ENCODE measurements at places on chromosomes 3 and 15.

DNA sequence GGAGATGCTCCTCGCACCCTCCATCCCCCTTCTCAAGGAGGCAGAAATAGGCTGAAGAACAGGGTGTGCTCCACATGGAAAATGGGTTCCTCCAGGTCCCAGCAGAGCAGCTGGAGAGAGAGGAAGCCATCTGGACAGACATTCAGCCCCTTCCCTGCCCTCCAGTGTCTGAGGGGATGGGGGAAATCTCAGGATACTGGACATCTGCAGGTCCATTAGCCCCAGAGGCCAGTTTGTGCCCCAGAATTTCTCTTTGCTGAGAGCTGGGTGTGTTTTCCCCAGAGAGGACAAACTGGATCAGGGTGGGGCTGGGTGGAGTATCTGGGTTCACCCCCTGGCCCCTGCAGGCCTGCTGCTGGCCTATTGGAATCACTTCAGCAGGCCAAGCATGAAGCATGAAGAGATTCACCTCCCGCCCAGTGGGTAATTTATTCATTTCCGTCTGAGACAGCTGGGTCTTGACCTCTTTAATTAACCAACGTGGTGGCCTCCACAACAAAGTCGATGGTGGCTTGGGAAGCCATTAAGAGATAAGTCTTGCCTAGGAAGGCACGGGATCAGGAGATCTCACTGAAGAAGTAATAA lies 4.6 kb downstream of the FAM3D start:
- no peak for DNase-seq

GRCh38 chr3:34956511-34956910 lies 682.8 kb upstream of the ARPP21 start:
- no peak for DNase-seq

GRCh38 chr3:24526640-24527212 lies 32.1 kb upstream of the THRB start:
- no peak for DNase-seq

DNA sequence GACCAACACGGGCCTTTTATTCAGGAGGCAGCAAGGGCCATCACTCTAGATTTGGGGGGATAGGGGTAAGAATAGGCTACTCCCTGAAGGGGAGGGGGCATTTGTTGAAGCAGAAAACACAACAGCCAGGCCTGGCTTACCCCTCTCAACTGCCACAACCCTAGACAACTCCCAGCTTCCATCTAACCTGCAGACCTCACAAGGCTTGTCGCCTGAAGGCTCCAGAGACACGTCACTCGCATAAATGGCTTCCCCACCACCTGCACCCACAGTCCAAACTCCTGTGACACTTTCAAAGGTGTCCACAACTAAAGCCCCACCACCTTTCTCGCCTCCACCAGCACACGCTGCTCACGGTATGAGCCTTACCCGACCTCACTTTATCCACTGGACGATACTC lies 14.9 kb downstream of the POLG start:
- no peak for DNase-seq

DNA sequence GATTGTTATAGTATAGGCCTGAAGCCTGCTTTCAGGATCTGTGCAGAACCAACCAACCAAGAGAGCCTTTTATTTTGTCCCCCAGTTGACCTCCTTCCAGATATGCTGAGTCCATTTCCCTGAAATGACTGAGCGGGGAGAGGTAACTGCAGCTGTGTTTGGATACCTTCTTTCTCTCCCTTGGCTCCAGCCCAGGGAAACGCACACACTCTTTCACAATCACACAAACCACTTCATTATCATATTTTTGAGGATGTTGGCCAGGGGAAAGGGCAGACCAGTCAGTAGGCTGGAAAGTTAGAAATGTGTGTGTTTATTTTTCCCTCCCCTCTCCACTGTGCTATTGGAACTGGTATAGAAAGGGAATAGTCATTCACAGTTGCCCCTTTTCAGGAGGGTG lies 417.7 kb upstream of the TBL1XR1 start:
- no peak for DNase-seq

GRCh38 chr3:171429635-171430034 lies 30.6 kb downstream of the TNIK start:
- no peak for DNase-seq

GRCh38 chr3:99114565-99115291 lies 213.2 kb upstream of the DCBLD2 start:
- no peak for DNase-seq

DNA sequence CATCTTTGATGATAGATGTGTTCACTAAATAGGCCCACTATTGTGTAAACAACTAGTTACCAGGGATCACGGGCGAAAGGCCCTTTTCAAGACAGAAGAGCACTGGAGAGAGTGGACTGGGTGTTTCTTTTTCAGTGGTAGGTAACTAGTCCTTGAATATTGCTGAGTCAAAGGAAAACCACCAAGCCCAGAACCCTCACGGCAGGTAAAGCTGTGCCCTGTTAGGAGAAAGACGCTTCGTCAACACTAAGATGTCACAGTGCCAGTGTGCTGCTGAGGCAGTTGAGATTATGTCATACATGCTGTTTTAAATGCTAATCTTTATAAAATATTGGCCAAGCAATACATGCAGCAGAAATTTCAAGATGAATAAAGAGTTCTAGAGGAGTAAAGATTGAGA lies 578.6 kb downstream of the PYDC2 start:
- no peak for DNase-seq

DNA sequence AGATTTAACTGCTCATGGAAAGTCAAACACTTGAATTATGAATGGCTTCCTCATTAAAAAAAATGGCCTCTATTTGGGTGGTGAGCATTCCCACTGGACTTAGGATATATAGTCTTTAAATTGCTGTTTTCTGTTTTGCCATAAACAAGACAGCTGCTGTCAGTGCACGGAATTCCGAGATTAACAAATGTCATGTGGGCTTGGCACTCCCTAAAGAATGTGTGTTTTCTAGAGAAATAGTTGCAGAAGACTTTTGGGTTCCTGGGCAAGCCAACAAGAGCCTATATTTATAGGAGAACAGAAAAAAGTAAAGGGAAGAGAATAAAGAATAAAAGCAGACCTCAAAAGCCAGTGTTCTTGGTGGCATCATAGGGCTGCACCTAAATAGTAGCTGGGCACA lies 13.6 kb upstream of the TFG start:
- no peak for DNase-seq

DNA sequence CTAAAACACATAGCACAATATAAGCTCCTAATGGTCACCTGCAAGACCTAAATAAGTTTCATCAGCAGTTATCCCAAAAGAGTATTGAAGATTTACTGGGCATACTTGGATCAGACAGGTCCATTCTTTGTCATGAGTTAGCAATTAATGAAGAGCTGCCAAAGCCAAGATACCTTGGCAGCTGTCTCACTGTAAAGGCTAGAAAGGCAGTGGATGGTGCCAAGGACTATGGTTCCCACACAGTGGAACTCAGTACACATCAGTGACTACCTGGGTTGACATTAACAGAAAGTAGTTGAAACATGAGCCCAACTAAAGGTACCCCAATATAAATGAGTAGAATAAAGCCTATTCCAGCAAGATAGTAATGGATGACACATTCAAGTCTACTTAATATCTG lies 41.1 kb upstream of the TMCO5A start:
- DNase-seq, result no peak

DNA sequence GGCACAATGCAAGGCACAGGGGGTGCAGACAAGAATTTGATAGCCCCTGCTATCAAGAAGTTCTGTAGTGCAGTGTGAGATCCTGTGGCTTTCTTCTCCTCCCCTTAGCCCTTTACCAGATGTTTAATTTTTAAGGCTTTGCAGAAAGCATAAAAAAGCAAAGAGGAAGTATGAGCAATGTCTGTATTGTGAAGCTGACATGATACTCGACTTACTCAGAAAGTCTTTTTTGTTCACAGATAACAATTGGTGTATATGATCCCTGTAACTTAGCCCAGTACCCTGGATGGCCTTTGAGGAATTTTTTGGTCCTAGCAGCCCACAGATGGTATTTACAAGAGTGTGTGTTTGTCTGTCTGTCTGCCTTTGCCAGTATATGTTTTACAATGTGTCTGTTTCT lies 58.9 kb downstream of the ATG7 start:
- DNase-seq, result no peak

- no peak for DNase-seq
Observed at GRCh38 chr3:173268781-173269180, 127.7 kb upstream of the SPATA16 start.

GRCh38 chr3:41364736-41365135 lies 165.4 kb downstream of the CTNNB1 start:
- DNase-seq, result no peak

DNA sequence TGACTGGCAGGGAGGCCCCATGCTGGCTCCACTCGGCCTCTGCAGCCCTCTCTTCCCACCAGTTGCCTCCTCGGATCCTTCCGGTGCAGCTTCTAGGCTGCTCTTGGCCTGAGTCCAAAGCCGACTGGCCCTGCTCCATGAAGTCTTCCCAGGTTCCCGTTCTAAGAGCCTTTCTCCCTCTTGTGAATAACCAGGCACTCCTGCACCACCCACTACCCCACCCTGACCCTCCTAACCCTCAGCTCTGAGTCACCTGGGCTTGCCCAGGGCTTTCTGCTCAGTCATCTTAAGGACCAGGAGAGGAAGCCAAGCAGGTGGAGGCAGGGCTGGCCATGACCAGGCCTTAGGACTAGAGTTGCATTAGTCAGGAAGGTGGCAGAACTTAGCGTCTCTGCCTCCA lies 28.1 kb upstream of the CNBP start:
- no peak for DNase-seq

DNA sequence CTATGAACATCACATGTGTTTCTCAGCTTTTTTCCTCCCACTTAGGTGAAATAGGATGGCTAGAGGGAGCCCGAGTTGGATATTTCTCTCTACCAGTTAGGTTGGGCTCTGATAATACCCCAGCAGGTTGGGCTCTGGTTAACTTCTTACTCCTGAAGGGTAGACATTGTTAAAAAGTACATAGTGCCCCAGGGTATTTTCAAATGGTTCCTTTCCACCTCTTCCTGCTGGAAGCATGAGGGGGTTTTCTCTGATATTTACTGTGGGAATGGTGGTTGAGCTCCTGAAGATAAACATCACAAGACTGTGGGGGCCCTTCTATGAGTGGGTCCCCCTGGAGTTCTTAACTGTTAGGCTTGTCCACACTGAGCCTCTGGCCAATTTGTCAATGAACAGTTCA lies 36.1 kb upstream of the SPESP1 start:
- DNase-seq, result no peak

- no peak for DNase-seq
Observed at GRCh38 chr3:130342821-130343661, 2.4 kb upstream of the COL6A5 start.

GRCh38 chr3:152346058-152346457 lies 77.3 kb downstream of the MBNL1 start:
- DNase-seq, result no peak

DNA sequence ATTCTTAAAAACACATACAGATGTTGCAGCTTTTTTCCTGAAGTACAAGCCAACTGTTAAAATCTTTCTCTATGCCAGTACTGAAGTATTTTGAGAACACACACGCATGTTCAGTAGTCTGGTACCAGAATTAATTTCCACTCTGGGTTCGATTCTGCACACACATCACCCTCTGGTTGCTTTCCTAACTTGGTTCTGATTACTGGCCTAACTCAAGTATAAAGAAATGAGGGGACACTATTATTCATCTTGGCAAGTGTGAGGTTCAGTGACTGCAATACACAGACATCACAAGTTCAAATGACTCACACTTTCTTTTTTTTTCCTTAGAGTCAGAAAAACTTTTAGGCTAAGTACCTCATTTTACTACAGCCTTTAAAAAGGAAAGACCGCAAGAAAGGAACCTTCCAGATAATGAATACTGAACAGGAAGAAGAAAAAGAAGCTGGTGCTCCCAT lies 37.4 kb upstream of the LDHAL6B start:
- DNase-seq, result no peak

GRCh38 chr15:58362262-58362922 lies 69.4 kb upstream of the LIPC start:
- DNase-seq, result no peak

GRCh38 chr3:33105341-33105948 lies 8.4 kb upstream of the CRTAP start:
- no peak for DNase-seq

DNA sequence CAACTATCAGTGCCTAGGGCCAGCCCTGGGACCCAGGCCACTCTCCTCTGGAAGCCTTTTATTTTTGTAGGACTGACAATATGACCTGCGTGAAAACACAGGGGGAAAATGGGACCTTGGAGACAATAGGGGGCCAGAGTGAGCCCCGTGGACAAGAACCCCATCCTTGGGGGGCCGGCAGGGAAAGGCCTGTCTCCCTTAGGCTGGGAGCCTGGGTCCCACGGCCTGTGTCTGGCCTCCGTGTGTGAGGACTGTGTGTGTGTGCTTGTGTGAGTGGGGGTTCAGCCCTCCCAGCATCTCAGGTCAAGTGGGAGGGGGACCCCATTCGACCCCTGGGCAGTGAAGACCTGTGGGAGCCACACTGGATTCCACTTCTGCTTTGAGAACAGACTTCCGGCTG lies 53.3 kb downstream of the EXOG start:
- DNase-seq, result no peak

- no peak for DNase-seq
Observed at GRCh38 chr3:138257986-138258385, 70.9 kb downstream of the ARMC8 start.

DNA sequence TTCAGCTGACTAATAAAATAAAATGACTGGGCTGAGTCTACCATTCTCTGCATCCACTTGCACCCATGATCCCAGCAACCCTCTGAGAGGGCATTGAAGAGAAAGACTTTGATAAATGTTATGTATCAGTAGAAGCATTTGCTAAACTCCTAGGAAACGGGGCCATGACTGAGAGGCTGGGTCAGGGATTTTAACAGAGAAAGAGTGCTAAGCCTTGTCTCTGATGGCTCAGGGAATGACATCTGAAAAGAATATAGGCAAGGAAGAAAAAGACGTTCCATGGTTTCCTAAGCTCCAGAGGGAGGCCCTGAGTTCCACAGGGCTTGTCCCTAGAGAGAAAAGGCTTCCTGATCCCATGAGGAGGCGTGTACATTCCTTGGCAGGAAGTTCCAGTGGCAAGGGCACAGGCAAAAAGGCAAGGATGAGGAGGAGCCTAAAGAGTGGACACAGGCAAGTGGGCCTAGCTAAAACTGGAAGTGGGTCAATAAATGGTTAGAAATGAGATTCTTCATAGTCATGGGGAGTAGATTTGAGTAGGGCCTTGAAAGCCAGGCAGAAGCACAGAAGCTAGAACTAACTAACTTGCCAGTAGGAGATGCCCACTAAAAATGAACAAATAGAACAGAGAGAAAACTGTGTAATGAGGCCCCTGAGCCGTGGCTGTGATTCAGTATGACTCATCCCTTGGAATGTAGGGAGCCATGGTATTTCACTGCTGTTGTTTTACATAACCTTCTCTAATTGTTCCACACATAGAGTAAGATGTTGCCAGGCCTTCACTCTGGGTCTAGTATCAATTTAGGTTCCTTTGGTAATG lies 44.9 kb upstream of the MANF start:
- no peak for DNase-seq

DNA sequence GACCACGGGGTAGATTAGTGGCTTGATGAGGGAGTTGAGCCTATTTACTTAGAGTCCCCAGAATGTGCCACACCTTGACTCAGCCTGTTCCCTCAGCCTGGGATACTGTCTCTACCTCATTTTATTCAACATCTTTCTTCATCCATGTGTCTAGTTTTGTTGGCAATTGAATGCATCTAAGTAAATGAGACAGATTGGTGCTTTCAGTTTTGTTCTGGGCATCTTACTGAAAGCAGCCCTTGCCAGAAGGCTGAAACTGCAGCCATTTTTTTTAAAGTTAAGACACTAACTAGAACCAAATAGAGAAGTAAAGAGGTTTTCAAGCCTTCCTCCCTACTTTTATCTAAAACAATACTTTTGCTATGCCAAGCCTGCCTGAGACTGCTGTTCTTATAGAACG lies 246.8 kb downstream of the SLCO3A1 start:
- no peak for DNase-seq
